ENCODE measurements at places on chromosomes 1 and 21.

GRCh38 chr1:25694167-25695007 is 77.8 kb downstream of the MAN1C1 start:
- no peak for DNase-seq

DNA sequence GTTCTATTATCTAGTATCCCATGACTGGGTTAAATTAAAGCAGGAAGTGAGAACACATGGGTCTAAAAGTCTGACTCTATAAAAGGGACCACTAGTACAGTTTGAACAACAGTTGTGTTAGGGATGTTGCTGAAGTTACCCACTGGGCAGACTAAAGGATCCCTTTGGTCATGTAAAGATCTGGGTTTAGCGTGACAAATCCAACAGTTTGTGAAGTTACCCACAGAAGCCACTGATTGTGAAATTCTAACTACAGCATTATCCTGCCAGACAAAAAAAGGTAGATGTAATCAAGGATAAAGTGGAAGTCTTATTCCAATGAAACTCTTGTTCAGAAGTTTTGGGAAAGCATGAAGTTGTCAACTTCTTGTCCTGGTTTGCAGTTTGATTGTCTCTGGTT is 5.7 kb downstream of the QSOX1 start:
- DNase-seq, result no peak

GRCh38 chr21:15278279-15278678 is 213.5 kb upstream of the NRIP1 start:
- DNase-seq, result no peak

GRCh38 chr1:117260761-117261423 is 50.2 kb upstream of the VTCN1 start:
- no peak for DNase-seq

DNA sequence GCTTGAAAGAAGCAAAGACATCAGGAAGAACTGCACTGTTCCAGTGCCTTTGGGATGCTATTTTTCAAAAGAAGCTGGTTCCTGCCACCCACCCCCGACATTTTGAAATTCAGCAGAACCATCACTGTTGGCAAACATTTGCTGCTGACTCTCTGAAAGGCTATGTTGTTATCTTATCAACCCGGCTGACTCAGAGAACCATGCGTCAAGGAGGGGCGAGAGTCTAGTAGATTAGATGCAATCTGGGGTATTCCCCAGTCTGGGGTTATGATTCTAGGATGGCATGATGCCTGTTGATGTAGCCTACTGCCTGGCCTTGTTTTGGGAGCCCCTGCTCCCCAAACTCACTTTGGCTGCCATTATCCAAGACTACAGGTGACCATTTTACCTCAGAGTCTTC is 267.8 kb upstream of the RUNX1 start:
- no peak for DNase-seq

- DNase-seq, result no peak
Measured at GRCh38 chr1:19400192-19400611, 85.1 kb downstream of the CAPZB start.

DNA sequence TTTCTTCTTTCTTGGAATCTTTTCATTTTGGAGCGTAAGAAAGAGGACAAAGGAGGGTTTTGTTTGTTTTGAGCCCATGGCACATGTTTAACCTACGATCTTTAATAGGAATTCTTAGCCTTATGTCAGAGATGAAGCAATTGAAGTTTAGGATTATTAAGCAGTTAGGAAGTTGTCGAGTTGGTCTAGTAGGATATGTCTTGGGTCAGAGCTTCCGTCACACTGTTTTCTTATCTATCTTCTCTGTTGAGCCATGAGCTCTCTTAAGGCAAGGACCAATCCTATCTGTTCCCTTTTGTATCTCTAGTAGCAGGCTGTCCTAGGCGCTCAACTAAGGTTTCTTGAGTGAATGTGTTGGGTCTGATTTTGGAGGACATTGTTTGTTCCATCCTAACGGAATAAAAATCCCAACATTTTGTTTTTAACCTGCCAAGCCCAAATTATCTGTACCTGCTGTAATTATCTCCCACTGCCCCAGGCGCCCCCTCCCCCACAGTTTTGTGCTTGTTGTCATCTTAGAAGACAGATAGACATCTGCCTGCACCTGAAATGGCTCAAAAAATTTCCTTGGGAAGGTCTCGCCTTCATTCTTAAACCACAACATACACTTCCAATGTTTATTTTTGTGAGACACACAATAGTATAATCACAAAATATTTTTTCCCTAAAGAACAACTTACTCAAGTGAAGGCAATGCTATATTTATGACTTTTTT is 95.3 kb upstream of the GADD45A start:
- DNase-seq, result no peak

DNA sequence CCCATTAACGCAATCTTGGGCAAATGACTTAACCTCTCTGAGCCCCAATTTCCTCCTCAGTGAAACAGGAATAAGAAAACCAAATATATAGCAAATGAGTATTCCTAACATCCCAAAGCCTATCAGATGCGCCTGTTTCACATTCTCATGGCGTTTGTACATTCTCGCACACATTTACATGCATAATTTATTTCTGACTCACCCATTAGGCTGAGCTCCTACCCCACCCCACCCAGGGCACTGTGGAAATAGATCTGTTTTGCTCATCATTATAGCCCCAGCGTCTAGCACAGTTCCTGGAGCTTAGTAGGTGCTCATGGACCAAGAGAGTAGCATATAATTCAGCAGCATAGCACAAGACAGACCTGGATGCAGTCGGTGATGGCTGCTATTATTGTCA is 146.1 kb upstream of the VANGL1 start:
- no peak for DNase-seq

DNA sequence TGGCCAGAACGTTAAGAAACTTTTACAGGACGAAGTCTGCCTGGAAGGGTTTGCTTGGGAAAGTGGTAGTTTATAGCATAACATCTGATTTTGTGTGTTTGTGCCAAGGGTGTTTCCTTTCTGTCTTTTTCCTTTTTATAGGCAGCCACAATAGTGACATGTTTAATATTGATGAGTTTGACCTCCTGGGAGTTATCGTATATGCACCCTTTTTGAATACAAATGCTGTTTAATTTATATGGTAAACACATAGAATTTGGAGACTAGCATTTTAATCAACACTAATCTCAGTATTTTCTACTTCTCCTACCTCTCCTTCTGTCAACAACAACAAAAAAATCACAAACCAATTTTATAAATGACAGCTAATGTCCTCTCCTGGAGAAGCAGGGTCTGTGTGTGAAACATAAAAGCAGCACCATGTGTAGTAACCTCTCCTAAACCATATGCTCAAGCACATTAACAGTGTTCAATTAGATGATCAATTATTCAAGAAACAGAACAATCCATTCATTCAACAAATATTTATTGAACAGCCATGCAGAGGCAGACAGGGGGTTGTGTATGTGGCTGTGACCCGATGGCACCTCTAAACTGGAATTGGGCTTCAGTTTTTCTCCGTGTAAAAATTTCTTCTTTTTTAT is 604 bp upstream of the FMN2 start:
- no peak for DNase-seq

- DNase-seq, result peak; percentile 8
Measured at GRCh38 chr1:156858959-156859522, at the start of gene INSRR. Gene INSRR (minus strand): TSS chr1:156859117. CDS start chr1:156858621, 496 bp downstream.

- no peak for DNase-seq
Measured at GRCh38 chr1:150093805-150094204, 26.2 kb downstream of the VPS45 start.

DNA sequence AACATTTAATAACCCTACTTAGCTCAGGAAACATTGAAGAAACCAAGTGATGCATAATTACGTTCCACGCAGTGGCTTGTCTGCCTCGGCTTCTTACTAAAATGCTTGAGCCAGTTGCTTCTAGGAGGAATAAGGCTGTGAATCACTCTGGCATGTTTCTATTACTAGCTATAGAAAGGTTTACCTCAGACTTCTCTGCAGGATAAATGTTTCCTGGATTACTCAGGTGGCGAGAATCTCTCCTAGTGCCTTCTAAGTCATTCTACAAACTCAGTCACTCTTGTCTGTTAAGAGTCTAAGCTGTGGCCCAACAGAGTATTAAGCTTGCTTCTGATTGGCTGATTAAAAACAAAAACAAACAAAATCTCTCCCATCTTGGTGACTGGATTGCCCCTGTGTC is 92.0 kb upstream of the RALGPS2 start:
- DNase-seq, result no peak

- DNase-seq, result no peak
Measured at GRCh38 chr1:5774019-5774418, 218.2 kb downstream of the NPHP4 start.

DNA sequence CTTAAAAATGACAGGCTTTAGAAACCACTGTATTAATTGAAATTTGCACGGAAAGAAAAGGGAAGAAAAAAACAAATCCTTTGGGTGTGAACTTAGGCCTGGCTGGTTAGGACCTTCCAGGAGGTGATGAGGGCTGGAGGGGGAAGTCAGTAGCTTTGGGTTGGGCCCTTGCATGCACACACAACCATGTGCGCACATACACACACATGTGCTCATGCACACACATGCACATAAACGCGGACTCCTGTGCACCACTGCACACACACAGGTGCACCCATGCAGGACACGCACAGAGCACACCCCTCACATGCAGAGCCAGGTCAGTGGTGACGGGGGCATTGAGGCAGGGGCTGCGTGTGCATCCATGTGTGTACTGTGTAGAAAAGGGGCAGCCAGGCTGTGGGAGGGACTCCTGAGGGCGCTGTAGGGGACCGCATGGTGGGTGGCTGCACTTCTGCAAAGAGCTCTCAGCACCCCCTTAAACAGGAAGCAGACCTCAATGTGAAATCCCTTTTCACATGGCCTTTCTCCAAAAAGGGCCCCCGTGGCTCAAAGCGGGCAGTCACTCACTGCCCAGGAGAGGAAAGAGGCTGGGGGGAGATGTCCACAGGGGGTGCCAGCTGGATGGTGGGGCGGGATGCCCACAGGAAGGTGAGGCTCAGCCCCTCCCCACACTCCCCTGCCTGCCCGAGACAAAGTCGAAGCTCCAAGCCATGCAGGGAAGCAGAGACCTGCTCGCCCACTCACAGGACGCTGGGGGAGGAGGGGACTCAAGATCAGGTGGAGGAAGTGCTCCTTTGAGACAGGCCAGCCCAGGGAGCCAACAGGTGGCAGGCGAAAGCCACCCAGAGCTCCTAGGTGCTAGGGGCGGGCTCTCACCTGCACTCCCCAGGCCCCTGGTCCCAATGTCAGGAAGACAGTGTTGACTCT is 95.2 kb downstream of the ITPKB start:
- DNase-seq, result no peak

- DNase-seq, result peak; percentile 59
Measured at GRCh38 chr21:25790122-25790877, 55.5 kb downstream of the GABPA start.

DNA sequence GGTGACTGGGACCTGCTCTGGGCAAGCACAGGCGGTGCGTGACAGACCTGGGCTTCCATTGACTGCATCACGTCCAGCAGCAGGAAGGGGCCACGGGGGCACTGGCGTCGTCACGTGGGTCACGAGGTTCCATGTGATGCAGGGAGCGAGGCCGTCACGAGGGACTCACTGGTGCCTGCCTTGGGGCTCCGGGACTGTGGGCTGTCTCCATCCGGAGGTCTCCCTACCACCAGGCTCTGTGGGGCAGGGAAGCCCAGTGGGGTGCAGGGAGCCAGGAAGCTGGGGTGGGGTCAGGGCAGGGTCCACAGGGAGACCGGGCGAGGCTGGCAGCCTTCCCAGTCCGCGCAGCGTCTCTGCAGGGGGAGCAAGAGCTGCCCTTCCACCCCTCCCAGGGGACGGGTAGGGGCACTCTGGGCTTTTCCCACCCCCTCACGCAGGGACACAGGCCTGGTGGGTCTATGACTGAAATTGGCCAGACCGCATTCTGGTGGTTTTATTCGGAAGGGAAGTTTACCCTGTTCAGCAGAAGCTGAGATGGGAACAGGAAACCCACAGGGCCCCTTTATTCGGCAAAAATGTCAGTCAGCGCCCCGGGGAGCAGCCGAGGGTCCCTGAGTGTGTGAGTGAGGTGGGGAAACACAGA is 416 bp upstream of the TNFRSF14 start:
- DNase-seq, result peak; percentile 78

- no peak for DNase-seq
Measured at GRCh38 chr21:38258521-38259485, 2.0 kb downstream of the KCNJ15 start.

DNA sequence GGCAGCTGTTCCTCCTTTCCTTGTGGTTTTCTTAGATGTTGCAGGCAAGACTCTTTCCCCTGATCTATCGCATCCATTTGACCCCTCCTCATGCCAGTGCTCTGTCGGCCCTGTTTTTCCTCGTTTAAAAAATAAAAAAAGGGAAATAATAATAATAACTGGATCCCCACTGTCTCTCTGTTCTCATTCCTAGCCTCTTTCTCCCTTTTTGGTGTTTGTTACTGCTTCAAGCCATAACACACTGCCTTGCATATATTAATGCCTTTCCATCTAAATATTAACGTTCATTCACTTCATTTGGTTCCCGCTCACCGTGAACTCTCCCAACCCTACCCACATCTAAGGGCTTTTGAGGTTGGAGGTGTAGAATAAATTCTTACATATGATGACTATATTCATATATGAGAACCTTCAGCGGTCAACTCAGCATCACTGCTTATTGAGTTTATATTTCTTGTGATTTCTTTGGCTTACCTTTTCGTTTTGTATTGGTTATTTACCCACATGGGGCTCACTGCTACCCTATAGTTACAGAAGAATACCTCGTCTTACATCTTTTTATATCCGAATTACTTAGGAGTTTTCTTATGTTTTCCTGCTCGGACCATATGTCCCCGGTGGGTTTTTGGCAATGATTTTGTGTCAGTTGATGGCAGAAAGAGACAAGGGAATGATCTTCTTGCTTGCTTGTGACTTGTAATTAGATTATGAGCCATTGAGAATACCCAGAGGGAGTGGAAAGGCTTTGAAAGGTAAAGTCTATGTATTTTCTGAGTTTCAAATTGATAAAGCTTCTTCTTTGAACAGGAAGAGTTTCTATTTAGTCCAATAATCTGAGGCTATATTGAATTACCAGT is 805 bp downstream of the ATG4C start:
- no peak for DNase-seq

GRCh38 chr21:43716376-43717165 is 2.4 kb upstream of the PDXK start:
- DNase-seq, result no peak

DNA sequence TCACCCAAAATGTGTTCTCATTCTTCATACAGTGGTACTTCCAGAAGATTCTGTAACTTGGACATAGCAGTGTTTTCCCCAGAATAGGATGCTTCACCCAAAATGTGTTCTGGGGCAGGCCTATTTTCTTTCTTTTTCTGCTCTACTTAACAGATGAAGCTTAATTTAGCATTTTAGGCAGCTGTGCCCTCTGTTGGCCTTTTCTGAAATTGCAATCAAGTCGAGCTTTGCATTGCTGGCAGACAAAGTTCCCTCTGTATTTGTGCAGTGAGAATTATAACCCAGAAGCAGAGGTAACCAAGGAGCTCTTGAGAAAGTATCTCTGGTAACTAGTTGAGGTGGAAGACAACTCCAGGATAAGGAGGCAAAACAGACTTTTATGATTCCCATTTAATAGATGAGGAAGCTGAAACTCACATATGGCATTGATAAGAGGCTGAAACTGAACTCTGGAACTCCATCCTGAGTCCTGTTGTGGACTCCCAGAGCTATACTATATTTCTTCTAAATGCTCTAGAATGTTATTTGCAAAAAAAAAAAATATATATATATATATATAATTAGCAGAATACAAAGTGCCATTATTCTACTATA is 50.3 kb upstream of the L1TD1 start:
- DNase-seq, result peak; percentile 68
